ENCODE measurements at places on chromosomes 13 and 19.

DNA sequence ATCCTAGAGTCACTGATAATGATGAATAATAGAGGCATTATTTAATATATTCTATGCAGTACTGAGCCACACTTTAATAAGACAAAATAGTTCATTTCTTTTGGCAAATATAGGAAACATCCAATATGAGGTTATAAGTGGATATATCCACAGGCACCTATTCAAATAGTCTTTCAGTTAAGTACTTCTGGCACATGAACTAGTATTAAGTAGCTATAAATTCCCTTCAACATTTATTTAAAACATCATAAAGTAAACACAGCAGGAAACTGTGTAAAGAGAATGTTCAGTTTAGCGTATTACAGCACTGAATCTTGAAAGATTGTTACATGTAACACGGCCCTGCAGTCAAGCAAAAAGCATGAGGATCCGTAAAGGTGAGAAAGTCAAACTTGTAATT, 463.3 kb upstream of the KLF12 start:
- DNase-seq, result no peak

DNA sequence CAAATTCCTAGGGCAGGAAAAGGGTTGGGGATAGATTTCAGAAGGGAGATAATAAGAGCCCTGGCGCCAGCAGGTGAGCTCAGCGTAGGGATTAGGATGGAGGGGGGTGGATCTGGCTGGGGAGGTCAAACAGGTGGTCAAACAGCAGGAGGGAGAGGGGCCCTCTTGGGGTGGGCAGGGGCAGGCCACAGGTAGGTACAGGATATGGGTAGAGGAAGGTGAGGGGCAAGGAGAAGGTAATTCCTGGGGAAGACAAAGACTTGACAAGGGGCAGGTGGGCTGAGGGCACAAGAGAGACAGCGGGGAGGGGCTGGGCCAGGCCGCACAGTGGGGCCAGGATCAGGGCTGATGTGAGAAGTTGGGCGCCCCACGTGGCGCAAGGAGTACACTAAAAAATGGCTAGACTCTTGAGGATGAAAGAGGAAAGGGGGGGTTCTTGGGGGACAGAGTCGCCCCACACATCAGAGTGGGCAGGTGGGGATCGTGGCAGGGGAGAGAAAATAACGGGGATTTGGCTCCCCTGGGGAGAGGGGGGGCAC, 713 bp downstream of the KRI1 start:
- DNase-seq, result peak; percentile 52

GRCh38 chr13:53200498-53201453, 172.2 kb downstream of the OLFM4 start:
- DNase-seq, result no peak

DNA sequence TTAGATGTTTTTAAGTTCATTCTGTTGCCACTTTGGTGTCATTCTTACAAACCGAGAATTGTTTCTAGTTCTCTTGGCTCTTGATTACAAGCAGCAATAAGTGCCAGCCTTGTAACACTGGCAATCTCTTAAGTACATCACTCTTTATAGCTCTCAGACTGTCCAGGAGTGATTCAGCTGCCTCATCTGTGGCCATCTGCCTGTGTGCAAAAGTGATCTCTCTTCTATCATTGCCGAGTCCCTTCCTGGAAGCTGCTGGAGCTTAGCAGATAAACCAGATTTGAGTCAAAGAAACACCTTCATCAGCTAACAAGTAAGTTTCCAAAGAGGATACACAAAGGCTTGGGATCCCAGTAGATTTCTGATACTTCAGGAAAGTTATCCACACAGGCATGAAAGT, 23.2 kb downstream of the STOML3 start:
- no peak for DNase-seq

DNA sequence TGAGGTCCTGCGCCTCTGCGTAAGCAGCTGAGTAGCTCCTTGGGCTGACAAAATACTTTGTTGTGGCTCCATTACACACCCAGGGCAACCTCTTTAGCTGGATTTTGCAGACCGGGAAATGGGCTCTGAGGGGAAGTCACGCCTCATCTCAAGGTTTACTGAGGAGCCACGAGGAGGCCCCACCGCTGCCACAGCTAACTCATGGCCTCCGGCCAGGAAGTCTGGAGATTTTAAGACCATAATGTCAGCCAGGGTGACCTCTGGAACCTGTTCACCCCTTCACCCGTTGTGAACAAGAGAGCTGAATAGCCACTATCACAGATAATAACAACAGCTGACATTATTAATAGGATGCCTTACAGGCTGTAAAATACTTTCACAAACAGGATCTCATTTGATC, 351.3 kb upstream of the TMTC4 start:
- no peak for DNase-seq

GRCh38 chr19:57362419-57362818, 932 bp upstream of the TRAPPC2B start:
- DNase-seq, result no peak

DNA sequence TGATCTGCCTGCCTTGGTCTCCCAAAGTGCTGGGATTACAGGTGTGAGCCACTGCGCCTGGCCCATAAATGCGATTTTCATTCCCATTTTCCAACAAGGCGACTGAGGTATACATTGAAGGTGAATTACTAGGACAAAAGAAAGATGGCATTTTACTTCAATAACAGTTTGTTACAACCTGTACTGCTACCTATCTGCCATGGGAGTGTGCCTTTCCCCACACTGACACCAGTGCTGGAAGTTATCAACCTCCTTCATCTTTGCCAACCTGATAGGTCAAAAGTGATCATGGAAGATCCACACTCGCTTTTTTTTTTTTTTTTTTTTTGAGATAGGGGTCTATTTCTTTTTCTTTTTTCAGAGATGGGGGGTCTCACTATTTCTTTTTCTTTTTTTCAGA, 11.0 kb downstream of the CRX start:
- DNase-seq, result no peak

DNA sequence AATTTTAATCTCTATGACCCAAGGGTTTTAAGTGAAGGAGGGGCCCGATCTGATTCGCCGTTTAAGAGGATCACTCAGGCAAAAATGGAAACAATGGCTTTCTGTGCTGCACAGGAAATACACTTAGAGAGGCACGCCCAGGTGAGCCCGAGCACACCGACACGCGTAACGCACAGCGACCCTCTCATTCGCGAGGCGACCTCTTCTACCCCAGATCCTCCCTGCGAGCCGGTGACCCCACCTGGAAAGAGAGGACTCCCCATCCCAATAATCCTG, 216 bp downstream of the SH2D3A start:
- DNase-seq, result peak; percentile 61

DNA sequence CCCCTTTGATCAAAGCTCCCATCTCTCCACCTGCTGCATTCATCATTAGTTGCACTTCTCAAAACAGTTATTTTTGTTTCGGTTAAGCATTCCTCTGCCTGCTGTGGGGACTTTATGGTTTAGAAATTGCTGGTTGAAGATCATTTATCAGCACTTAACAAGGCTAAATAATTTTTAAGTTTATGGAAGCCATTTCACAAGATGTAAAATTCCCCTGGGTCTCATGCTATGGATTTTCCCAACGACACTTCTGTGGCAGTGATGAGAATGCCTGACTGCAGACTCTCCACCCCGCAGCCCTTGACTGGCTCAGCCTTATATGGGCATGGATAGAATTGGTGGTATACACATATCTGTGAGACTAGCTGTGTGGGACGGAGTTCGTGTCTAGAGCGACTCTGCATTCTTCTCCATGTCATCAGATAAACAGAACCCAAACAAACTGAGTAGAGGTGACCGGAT, 52.8 kb downstream of the COL4A2 start:
- DNase-seq, result no peak

DNA sequence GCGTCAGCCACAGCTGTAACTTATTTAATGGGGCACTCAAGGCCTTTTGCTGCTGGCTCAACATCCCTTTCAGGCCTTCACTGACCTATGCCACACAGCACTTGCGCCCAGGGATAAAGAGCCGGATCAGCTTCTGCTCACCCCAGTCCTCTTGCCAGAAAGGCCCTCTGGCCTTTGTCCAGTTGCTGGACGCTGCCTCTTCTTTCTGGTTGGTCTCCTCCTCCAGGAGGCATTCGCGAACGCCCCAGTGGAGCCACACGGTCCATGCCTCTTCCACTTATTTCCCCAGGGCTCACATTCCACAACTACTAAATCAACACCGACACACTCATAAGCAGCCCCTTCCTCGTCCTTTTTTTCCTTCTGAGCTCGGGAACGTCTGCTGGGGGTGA, 3.7 kb upstream of the ZNF329 start:
- no peak for DNase-seq

DNA sequence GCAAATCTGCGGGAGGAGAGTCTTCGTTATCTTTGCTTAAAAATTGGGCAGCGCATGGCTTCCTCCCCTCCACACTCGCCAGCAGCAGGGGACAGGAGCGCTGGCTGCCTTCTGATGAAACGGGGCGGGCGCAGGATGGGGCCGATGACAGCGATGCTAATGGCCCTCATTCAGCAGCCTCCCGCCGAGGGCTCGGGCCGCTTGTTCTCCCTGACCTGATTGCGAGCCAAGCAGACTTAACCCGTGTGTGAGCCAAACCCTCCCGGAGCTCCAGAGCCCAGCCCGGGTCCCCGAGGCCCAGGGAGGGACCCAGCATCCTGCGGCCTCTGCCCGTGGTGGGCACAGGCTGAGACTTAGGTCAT, 90.3 kb downstream of the KDM4B start:
- DNase-seq, result no peak

Measured in effector CD8-positive, alpha-beta T cell (primary cell).